Naive thymus-derived CD4-positive, alpha-beta T cell (primary cell): ENCODE measurements at places on chromosomes 6 and 20.

GRCh38 chr20:32697608-32698007 is 23.9 kb upstream of the C20orf203 start:
- DNase-seq = no peak

- no peak for DNase-seq
These were observed 116.9 kb upstream of the FAM83B start for GRCh38 chr6:54729716-54730115.

DNA sequence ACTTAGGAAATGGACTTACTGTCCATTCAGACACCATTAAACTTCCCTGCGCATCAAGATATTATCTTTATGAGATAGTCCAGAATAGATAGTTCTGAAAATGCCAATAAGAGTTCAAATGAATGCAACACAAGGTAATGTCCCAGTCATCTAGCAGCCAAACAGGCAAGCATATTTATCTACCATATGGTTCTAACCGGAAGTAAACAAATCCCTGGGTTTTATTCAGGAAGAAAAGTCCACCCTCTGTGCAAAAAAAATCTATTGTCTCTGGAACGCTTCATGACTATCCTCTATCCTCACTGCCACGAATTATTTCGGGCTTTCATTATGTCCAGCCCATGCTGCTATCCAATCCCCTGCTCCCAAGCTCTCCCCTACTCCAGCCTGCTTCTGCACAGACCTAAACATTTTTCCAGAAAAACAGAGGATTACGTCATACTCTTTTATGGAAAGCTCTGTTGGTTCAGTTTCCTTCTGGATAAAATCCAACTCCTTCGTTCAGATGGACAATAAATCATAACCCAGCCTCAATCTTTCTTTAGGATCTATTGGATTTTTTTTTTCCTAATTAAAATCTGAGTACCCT is 11.4 kb downstream of the PPIL6 start:
- DNase-seq = no peak

DNA sequence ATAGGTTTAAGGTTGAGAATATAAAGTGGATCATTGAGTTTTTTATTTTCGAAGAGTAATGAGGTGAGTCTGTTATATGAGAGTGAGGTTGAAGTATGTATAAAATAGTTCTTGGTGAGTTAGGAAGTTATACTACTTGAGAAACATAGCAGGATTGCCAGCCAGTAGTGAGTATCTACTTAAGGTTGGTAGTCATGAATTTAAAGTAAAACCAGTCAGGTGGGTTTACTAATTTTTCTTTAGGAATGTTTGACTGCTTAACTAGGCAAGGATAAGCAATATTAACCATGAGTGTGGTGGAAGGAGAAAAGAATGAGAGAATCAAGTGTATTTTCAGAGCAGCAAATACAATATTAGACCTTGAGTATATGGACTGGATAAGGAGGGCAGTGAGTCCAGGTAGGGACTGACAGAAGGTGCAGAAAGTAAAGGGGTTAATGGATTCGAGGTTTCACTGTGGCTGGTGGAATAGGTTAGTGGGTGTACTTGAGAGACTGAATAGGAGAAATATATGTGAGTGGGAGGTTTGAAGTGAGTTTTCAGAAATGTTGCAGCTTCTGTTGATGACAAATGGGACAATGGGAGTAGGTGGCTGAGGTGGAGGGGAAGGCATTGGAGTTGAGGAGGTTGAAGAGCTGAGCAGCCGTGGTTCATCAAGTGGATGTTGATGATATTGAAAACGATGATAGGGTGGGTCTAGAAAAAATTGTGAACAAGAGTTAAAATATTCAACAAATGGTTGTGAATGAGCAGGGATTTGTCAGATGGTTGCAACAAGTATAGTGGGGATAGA is 232.5 kb upstream of the ASCC3 start:
- no peak for DNase-seq

GRCh38 chr6:44266347-44266746 is 996 bp upstream of the NFKBIE start:
- no peak for DNase-seq

DNA sequence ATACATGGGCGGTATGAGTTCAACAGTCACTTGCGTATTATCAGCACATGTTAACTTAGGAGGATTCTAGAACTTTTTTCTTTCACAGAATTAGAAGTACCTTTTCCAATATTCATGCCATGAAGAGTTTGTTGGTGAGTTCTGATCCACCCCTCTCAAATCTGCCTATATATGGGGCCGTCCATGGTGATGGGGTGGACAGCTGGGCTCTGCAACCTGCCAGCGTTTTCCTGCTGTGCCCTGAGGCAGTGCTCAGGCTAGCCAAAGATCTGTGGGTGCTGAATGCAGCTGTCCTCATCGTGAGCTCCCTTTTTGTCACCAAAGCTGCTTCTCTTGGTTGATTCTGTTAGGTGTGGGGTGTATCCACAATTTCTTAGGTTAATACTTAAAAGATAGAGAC is 88.7 kb downstream of the THBS2 start:
- DNase-seq = no peak

- DNase-seq = no peak
These were observed 37.3 kb downstream of the IPCEF1 start for GRCh38 chr6:154319231-154319858.

DNA sequence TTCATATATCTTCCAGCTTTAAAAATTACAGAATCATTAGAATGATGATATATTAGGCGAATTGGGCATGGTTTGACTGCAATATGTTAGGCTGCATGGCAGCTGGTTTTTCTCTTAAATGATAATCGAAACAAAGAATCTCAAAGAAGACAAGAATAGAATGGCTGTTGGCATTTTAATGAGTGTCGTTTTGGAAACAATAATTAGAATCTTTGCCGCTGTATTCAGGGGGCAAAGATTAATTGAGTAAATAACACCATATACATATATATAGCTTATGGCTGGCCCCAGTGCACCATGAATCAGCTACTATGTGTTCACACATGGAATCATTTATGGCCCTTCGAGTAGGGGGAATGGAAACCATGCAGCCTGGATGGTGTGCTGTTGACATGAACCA is 216.2 kb downstream of the RNF144B start:
- no peak for DNase-seq

DNA sequence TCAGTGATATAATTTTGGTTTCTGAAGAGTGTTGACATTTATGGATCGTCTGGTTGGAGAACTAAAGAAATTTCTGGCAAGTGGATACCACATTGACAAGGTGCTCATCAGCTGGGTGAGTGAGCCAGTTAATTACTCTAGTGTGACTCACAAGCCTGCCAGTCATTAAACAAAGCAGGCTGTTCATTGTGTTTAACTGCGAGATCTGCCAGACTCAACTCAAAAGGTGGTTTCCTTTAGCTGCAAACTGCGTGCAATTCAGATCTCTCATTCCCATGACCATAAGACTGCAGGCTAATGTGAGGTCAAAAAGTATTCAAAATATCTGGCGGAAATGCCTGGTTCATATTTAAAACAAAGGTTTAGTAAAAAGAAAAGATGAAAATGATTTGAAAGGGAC is 32.5 kb upstream of the IYD start:
- no peak for DNase-seq

DNA sequence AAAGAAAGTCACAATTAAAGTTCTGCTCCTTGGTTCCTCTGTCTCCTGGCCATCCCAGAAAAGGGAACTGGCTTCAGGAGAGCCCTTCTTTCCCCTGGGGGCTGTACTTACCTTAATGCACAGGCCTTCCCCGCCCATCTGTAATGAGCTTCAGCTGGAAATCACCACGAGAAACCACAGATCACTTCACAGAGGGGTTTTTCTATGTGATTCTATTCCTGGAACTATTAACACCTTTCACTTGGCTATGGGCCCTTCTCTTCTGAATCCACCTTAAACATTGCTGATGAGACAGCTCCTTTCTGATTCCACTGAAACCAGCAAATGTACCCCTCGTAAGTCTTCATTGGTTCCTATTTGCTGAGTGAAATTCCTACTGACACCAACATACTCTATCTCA is 80.7 kb downstream of the FOXF2 start:
- no peak for DNase-seq

DNA sequence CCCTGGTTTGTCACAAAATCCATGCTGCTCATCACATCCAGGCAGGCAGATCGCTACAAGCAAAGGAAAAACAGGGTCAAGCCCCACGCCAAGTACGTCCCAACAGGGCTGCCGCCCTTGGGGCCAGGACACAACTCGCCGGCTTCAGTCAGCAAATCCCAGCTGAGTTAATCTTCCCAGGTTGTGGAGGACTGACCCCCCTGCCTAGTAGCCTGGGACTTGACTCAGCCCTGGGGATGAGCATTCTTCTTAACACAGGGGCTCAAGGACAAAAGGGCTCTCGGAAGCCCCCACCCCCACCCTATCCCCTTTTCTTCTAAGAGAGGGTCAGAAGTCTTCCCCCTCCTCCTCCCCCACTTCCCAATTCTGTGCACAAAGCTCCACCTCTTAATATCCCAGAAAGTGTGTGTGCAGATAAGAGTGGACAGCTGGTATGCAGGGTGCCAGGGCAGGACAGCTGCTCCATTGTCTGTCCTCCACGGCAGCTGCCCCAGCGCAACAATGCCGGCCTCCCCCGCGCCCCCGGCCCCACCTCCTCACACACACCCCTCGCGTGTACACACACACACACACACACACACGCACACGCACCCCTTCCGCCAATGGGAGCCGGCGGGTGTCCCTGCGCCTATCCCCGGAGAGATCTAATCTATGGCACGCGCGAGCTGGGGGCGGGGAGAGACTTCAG is 4.5 kb downstream of the DLL1 start:
- no peak for DNase-seq

GRCh38 chr20:23200914-23201313 is 114.8 kb upstream of the CD93 start:
- DNase-seq = no peak

DNA sequence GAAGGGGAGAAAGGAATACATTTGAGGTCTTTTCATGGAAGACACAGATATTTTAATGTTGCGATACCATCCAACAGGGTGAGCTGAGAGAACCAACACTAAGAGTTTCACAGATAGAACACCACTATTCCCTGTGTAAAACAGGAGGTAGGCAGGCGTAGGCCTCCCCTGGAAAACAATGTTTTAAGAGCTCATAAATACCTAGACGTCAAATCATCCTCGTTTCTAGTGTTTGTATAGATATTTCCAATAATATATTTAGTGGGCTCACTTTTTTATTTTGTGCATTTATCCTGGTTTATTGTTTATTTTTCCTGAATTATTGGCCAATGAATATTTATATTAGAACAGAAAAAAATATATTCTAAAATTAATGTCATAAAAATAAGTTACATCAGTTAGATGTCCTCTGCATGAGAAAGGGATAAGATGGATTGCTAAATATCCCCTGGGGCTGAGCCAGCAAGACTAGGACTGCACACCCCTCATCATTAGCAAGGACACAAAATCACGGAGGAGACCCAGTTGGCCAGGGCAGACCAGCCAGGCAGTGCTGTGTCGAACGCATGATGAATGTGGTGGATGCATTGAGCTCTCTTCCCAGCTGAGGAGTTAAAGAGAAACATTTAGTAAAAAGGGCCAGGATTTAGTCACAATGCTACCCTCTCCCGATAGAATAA is 380.5 kb downstream of the C6orf118 start:
- no peak for DNase-seq

DNA sequence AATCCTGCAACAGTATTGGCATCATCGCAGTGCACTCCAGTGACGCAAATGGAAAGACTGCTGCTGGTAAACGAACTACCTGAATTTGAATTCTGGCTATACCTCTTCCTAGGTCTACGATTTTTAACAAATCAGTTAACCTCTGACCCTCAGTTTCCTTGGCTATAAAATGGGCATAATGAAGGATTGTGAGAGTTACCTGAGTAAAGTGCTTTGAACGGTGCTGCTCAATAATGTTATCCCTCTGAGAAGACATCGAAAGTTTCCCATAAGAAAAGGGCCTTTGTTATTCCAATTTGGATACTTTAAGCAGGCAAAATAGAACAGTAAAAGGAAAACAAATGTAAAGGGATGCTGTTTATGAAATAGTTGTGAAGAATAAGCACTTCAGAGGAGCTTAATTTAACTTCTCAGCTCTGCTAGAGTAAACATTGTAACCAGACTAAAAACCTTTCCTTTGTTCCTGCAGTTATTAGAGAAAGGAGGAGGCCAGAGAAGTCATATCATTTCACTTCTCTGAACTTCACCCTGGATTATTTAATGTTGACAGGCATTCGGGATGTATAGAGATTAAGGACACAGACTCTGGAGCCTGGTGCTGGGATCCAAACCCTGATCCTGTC is 5.8 kb downstream of the SGK1 start:
- DNase-seq = no peak

GRCh38 chr6:29647927-29648642 is 8.8 kb upstream of the MOG start:
- DNase-seq = no peak

GRCh38 chr20:54340206-54340605 is 132.3 kb downstream of the PFDN4 start:
- no peak for DNase-seq

DNA sequence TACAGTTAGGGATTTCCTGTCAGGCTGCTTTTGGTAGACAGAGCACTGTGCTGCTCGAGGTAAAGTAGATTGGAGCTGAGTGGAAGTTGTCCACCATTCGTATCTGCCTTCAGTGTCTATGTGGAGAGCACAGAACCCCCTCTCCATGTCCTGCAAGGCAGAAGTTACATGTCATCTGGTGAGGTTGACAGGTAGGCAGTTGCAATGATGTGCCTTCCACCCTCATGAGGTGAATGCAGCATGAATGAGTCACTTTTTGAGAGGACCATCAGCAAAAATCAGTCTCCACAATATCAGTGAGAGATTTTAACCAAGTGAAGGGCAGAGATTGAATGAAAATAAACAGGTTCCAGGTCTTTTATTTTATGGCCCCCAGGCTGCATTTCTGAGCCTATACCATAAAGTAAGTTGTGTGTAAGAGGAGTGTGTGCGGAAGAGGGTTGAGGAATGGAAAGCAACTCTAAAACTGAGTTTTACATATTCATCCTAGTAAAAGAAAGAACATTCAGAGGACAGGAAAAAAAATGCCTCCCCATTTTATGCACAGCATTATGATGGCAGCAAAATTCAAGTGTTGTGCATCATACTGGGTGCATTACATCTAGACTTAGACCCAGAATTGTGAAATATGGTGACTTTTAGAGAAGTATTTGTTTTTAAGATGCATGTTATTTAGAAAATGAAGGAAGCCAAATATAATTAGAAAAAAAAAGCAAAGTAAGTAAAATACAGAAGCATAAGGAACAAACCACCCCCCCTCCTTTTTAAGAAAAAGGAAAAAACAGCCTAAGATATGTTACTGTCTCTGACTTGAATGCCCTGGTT is 15.8 kb downstream of the TRAPPC3L start:
- DNase-seq = no peak

DNA sequence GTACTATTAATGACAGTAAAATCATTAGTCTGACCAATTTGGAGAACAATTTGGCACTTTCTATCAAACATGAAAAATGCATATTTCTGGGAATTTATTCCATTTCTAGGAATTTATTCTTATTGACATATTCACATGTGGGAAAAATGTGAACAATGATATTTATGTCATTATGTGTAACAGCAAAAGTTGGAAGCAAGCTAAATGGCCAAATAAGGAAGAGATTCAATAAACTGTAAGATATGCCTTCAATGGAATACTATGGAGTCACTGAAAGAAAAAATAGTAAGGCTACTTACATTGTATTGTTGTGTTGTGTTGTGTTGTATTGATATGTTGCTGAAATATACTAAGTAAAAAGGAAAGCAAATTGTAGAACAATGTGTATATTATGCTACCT is 100.5 kb upstream of the EDN1 start:
- no peak for DNase-seq
